Right lobe of liver (tissue), 6 donors: ENCODE measurements at places on chromosomes 4 and X.

DNA sequence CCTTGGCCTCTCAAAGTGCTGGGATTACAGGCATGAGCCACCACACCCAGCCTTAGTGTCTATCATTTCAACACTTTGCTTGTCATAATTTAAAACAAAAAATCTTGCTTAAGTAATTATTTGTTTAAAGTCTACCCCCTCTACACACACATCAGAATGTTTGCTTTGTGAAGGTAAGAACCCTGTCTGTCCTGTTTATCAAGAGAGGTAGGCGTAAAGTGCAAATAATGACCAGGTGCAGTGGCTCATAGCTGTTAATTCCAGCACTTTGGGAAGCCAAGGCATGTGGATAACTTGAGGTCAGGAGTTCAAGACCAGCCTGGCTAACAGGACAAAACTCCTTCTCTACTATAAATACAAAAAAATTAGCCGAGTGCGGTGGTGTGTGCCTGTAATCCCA lies 326.7 kb upstream of the CLNK start:
- DNase-seq = no peak

GRCh38 chrX:125727117-125727516 lies 407.4 kb downstream of the TEX13C start:
- DNase-seq = no peak

DNA sequence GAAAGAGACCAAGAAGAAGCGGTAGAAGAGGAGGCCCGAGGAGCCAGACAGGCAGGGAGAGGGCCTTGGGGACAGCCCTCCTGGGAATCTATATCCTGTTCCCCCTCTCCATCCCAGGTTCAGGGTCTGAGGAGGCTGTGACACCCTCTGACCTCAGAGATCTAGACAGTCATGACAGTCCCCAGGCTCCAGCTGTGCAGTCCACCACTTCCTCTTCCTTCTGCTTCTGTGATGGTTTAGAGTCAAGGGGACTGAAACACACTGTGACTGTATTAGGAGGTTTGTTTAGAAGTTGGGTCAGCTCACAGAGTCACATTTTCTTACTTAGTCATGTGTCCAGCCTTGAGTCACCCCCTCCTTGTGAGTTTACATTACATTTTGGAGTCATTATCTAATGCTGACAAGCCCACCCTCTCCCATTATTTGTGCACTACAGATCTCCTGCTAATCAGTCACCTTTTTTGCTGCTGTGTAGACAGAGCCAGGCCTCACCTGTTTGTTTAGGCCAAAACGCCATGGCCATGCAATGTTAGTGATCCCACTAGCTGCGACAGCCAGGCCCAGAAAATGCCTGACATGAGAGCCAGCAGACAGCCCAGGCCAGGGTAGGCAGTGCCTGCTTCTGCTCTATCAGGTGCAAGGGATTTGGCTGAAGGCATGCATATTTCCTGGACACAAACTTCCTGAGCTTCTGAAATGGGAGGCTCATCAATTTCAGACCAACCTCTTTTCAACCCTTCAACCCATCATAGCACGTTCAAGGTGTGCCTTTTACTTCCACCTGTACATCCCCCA lies 26.0 kb downstream of the MANBA start:
- no peak for DNase-seq

DNA sequence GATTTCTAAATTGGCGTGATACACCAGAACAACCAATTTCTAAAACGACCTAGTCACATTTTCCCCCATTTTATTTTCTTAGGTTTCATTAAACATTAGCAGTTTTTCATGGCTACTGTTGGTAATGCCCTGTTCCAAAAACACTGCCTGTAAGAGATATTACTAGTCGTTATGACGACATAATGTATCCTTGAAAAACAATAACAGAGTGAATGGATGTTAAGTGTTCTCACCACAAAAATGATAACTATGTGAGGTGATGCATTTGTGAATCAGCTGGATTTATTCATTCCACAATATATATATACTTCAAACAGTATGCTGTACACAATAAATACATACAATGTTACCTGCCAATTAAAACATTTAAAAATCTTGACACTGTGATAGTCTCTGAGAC lies 1147.6 kb upstream of the PCDH10 start:
- DNase-seq = no peak

DNA sequence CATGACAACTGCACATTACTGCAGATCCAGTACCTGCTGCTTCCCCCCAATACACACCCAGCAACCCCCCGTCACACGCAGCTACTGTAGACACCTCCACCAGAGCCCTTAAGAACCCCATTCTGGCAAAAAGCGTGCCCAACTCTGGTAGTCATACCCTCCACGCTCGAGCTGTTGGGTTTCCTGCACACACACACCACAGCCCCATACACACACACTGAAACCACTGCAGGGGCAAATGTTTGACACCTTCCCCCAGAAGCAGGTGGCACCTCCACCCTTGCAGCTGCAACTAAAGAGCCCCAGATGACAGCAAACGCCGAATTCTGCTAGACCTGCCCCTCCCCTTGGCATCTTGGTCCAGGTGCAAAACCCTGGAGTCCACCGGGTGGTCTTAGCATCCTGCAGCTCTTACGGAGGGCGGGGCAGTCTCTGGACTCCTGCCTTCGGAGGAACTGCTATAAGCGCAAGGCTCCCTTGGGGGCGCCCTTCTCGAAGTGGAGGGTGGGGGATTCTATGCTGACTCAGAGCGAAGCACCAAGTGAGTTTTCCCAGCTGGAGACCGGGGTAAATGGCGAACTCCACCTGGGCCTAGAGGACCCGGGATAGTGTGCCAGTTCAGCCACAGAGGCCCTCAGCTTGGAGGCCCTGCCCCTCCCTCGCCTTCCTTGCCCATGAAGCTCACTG lies 1.5 kb downstream of the FRMPD3 start:
- DNase-seq = no peak

GRCh38 chr4:112894951-112895350 lies 154.5 kb upstream of the ANK2 start:
- DNase-seq = no peak

DNA sequence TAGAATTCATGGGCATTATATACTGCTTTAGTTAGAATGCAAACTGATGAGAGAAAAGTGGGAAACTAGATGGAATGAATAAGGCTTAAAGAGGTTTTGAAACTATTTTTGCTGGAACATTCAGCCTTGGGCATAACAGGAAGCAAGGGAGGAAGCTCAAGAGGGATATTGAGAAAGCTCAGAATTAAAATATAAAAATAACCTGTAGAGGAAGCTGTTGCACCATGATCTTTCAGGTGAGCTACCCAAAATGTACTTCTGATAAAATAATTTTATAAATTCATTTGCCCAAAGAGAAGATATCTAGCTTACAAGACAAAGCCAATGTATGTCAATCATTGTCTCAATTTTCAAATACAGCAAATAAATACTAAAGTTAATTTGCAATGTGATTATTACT lies 11.3 kb downstream of the GC start:
- no peak for DNase-seq

DNA sequence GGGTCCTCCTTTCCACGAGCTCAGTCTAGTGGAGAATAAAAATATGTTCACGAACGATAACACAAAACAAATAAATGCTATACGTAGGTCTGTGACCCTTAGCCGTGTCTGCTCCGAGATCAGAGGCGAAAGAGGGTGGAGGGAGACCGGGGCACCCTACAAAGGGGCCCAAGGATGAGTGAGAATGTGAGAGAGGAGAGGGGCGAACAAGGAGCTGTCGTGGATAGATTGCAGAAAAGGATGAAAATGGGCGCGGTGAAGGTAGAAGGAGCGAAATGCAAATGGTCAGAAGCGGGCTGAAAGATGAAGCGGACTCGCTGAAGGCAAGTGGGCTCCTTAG lies 6.2 kb upstream of the ZBTB33 start:
- no peak for DNase-seq

DNA sequence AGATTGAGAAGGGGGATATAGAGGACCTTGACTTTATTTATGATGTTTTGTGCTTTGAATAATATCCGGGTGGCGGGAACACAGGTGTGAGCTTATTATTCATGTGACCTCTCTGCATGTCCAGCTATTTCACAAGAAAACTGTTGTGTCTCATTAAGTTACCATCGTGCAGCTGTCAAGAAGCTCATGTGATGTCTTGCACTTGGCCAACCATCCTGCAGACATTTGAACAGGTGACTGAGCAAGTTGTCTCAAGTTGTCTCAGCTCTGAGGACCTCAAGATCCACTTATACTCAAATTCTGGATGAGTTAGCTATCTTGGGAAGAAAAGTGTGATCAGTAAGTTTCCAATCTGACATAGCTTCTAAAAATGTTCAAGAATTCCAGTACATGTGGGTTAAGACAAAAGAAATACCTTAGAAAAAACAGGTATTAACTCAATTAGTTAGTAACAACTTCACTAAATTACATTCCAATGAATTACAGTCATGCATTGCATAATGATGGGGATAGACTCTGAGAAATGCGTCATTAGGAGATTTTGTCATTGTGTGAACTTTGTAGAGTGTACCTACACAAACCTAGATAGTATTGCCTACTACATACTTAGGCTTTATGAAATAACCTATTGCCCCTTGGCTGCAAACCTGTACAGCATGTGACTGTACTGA lies 462.2 kb downstream of the INPP4B start:
- DNase-seq = no peak

GRCh38 chr4:152996111-152996571 lies 60.0 kb downstream of the FHDC1 start:
- no peak for DNase-seq
